ENCODE measurements at places on chromosomes 2 and 18. TPM values are rescaled to one million over a fixed set of nuclear protein-coding genes. Genes with fewer than 3 reads are reported as not detected.

GRCh38 chr18:4181882-4182568 is 273.1 kb downstream of the DLGAP1 start:
- DNase-seq = no peak

GRCh38 chr2:204112084-204112770 is 175.7 kb downstream of the ICOS start:
- DNase-seq = no peak

GRCh38 chr2:32061973-32062861 is 1.1 kb upstream of the SPAST start:
- DNase-seq = peak; percentile 15

GRCh38 chr2:71788601-71789240 is 335.4 kb downstream of the DYSF start:
- no peak for DNase-seq

Gene KIF5C
- 30.8 TPM for total RNA-seq

DNA sequence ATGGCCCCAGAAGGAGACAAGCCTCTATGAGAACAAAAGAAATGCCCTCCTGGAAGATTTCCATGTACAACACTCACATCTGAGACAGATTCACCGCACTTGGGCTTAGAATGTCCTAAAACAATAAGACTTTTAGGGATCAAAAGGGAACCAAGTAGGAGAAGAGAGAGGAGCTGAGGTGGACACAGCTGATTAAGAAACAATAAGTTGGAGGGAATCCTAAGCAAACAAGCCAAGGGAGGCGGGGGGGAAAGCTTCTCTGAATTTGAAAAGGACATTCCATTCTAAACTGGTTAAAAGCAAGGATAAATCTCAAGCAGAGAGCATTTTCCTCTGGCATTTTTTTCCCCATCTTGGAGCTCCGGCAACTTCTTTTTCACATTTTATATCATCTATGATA is 9.9 kb downstream of the ACVR1 start:
- no peak for DNase-seq

GRCh38 chr2:124530203-124530602 is 505.1 kb downstream of the CNTNAP5 start:
- DNase-seq = no peak
